Stimulated activated CD4-positive, alpha-beta T cell treated with anti-CD3 and anti-CD28 coated beads, Interleukin-15, amount 100 ng/mL, for 48 hours (primary cell): ENCODE measurements at places on chromosomes 6 and 20.

- no peak for DNase-seq
Observed at GRCh38 chr6:116456106-116456505, 5.1 kb upstream of the CALHM6 start.

- DNase-seq, result no peak
Observed at GRCh38 chr6:127317388-127318128, 25.9 kb downstream of the ECHDC1 start.

- DNase-seq, result no peak
Observed at GRCh38 chr20:9918348-9918747, 79.5 kb upstream of the PAK5 start.

- no peak for DNase-seq
Observed at GRCh38 chr20:50654904-50655303, 36.4 kb downstream of the RIPOR3 start.

GRCh38 chr6:22249711-22250350 is 47.0 kb downstream of the PRL start:
- DNase-seq, result no peak

GRCh38 chr6:158575550-158575949 is 15.7 kb downstream of the TMEM181 start:
- DNase-seq, result no peak

DNA sequence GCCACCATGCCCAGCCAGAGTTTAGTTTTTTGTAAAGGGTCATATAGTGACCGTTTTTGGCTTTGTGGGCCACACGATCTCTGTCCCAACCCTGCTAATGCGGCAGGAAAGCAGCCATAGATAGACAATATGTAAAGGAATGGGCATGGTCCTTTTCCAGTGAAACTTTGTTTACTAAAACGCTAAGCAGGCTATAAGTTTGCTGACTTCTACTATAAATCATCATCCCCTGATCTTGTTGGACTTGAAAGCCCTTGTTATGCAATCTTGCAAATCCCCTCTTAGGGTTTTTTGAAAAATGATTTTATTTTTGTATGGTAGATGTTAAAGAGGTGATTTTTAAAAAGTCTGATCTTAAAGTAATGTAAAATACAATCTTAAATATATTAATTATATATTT is 63.6 kb downstream of the CBFA2T2 start:
- no peak for DNase-seq

DNA sequence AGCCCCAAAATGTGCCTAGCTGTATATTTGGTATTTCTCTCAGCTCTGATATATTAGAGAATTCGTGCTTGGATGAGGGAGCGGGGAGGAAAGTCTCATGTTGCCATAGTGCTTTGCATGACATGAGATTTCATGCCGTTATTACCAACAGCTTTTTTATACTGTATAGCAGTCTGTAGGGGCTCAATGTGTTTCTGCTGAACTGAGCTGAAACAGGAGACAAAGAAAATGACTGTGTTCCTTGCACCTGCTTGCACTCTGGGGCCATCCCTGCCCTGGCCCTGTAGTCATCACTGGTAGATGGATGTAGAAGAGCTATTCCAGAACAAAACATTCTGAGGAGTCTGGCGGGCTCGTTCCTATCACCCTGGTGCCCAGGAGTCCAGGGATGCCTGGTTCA is 128.0 kb upstream of the SASH1 start:
- no peak for DNase-seq

GRCh38 chr6:87628881-87629280 is 38.9 kb downstream of the ORC3 start:
- DNase-seq, result no peak

GRCh38 chr6:71029555-71029954 is 72.7 kb upstream of the B3GAT2 start:
- DNase-seq, result no peak

GRCh38 chr6:126077810-126078776 is 91.8 kb downstream of the TRMT11 start:
- DNase-seq, result no peak

DNA sequence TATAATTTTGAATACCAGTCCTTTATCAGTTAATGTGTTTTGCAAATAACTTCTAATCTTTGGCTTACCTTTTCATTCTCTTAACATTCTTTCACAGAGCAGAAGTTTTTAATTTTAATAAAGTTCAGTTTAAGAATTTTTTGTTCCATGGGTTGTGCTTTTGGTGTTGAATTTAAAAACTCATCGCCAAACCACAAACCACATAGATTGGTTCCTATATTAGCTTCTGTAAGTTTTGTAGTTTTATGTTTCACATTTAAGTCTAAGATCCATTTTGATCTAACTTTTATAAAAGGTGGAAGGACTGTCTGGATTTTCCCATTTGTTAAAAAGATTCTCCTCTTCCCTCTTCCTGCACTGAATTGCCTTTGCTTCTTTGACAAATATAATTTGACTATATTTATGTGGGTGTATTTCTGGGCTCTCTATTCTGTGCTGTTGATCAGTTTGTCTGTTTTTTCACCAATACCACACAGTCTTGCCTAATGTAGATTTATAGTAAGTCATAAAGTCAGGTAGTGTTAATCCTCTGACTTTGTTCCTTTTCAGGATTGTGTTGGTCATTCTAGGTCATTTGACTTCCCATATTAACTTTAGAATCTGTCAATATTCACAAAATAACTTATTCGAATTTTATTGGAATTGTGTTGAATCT is 17.5 kb upstream of the SDCBP2 start:
- DNase-seq, result no peak

DNA sequence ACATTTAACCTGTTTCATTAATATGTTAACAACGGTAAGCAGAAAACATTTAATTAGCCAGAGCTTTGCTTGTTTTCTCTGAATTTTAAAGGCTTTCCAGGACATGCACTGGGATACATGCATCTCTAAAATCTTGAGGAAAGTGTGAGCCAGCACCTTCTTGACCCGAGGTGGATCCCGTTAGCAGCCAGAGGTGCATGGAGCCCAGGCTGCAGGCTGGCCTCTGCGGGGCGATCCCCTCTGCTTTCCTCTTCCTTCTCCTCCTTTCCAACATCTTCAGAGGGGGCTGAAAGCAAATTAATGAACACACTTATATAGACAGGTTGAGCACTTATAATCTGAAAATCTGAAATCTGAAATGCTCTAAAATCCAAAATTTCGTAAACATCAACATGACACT is 128.7 kb upstream of the CST7 start:
- DNase-seq, result no peak

DNA sequence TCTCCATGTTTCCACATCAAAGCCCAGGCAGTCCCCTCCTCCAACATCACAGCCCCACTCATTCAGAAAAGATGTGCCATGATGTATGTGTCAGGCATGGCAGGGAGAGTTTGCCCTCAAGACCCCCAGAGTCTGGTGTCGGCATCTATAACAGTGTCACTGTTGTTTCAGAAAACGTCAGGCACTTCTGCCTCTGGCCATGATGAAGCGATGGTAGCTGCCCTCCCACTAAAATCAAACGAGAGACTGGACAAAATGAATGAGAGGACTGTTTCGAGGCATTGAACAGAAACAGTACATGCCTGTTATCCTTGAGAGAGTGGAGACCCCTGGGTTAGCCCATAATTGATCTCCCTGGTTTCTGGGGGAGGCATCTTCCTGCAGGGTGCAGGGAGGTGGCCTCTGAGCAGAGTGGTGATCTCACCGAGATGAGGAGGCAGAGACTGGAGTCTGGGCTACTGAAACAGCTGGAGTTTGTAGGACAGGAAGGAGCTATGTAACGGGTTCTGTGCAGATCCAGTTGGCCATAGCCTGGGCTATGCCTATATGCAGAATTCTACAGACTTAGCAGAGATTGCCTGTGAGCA is 144.5 kb downstream of the SYCP2 start:
- DNase-seq, result no peak

DNA sequence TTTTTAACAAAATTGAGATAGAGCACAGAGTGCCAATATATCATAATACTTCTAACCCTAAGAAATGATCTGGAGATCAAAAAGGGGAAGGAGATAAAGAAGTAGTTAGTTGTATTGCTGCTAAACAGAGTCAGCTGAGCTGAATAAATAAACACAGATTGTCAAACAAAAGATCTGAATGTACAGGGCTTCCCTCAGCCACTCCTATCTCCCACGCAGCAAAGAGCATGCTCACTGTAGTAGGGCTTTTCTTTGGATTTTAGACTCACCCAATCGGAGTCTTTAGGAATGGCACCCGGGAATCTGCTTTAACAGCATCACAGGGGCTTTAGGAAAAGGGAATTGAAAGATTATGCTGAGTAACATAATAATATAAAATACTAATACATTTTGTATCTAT is 222.2 kb upstream of the STXBP5 start:
- no peak for DNase-seq

GRCh38 chr6:134447423-134447822 is 129.5 kb upstream of the SGK1 start:
- no peak for DNase-seq

GRCh38 chr6:373773-374724 is 17.5 kb upstream of the IRF4 start:
- no peak for DNase-seq

DNA sequence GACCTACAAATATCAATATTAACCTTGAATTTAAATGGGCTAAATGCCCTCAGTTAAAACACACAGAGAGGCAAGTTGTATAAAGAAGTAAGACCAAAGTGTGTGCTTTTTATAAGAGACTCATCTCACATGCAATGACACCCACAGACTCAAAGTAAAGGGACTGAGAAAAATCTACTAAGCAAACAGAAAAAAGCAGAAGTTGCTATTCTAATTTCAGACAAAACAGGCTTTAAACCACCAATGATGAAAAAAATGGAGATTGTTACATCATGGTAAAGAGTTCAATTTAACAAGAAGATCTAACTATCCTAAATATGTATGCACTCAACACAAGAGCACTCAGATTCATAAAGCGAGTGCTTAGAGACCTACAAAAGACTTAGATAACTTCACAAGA is 741.9 kb upstream of the MARCKS start:
- no peak for DNase-seq

DNA sequence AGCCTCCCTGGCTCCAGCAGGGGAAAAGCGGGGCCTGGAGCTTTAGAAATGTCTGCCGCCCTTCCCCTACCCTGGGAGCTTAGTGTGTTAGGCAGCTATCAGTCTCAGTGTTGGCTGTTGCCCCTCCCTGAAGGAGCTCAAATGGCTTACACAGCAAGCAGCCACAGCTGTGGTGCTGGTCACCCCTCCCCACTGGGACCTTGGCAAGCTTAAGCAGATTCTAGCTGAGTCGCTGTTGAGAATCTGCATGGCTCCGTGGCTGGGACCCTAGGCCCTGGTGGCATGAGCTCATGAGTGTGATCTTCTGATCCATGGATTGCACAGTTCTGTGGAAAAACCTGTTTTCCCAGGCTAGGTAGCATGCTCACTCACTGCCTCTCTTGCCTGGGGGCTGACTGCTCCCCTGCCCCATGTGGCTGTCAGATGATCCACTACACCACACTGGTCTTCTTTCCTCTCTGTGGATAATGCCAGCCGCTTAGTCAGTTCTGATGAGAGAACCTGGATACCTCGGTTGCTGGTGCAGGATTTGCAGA is 714.0 kb downstream of the MAFB start:
- no peak for DNase-seq

DNA sequence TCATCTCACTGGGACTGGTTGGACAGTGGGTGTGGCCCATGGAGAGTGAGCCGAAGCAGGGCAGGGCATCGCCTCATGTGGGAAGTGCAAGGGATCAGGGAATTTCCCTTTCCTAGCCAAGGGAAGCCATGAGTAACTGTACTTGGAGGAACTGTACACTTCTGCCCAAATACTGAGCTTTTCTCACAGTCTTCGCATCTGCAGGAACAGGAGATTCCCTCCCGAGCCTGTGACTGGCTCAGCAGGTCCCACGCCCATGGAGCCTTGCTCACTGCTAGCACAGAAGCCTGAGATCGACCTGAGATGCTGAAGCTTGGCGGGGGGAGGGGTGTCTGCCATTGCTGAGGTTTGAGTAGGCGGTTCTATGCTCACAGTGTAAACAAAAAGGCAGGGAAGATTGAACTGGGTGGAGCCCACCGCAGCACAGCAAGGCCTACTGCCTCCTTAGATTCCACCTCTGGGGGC is 10.4 kb upstream of the CALHM5 start:
- no peak for DNase-seq

GRCh38 chr6:140809694-140810101 is 1323.0 kb upstream of the GJE1 start:
- DNase-seq, result no peak

DNA sequence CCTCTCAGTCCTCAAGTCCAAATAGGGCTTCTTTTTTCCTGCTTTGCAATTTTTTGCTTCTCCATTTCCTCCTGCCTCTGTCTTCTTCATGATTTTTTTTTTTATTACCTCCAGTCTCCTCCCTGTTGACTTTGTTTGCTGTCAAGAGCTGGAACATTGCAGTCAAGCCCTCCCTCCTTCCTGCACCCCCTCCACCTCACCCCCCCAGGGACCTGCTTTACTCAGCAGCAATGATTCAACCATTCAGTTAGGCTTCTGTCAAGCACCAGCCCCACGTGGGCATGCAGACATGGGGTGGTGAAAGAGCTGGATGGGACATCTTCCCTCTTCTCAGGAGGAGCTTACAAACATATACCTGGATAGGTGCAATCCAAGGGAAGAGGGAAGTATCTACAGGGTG is 142.4 kb downstream of the LRFN2 start:
- no peak for DNase-seq

DNA sequence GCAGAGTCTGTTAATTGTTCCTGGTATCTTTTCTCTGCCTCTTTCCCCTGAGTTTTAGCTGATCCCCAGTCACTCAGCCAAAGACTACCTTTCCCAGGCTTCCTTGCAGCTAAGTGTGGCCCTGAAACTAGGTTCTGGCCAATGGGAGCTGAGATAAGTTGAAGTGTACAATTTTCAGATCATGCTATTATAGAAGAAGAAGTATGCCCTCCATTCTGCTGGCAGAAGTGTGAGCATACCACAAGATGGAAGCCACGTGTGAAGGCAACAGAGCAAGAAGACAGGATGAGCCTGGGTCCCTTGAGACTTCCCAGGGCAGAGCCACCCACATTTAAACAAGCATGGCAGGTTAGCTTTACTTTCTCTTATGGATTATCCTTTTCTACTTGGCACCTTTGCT is 273.2 kb downstream of the HIVEP2 start:
- no peak for DNase-seq

- DNase-seq, result no peak
Observed at GRCh38 chr6:81144346-81144745, 608.1 kb downstream of the TENT5A start.

DNA sequence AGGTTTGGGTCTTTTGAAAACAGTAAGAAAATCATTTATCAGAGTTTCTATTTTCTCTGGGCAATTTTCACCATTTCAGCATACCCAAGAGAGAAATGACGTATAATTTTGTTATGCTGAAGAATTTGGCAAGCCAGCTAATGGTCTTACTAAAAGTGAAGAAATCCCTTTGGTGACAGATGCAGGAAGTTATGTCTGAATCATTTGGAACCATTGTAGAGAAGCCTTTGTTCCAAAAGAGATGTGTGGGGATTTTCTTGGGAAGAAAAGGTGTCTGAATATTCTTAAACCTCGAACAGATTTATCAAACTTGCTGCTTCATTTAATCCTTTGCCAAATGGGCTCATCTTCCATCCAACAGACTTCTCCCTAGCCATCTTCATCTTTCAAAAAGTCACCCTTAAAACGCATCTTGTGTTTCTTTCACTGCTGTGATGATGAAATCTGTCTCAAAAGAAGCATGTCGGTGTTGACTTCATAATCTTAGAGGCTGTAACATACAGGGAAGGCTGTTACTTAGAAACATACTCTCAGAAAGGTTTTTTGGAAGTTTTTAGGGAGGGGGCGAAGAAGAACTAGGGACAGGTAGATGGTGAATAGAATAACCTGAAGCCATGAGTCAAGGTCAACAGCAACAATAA is 39.5 kb downstream of the CITED2 start:
- no peak for DNase-seq
